ENCODE measurements at places on chromosomes 5 and 9. TPM values are rescaled to one million over a fixed set of nuclear protein-coding genes. Genes with fewer than 3 reads are reported as not detected.

- no peak for DNase-seq
These were observed 359.4 kb downstream of the ENC1 start for GRCh38 chr5:74281166-74281565.

DNA sequence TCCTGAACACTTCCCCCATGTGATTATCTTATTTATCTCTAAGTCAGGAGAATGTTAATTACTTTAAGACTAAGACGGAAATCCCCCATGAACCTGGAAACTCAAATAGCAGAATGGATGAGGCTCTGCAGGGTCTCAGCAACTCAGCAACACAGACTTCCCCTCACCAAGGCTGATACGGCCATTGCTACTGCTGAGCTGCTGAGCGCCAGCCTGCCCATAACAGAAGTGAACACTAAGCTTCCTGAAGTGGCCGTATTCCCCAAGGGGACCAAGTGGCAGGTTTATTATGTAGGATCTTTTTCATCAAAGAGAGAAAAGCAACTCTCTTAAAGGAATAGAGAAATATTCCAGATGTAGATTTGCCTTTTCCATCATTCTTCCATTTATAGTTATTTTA, 311.1 kb downstream of the RFX3 start:
- DNase-seq = no peak

GRCh38 chr5:1783216-1783554, 16.5 kb downstream of the MRPL36 start:
- DNase-seq = no peak

DNA sequence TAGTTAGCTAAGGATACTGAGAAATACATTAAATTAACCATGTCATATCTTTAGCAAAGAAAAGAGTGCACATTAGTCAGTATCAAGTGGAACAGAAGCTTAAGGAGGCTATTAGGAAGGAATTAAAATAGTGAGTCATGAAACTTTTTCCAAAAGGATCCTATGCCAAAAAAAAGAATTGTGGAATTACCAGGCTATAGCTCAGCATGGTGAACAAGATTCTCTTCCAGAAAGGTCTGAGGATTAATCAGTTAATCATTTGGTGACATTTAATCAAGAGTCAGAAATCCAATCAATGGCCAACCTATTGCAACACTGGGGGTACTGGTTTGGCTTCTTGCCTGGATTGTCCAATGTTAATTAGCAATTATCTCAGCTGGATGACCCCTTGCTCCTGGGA, 244.5 kb upstream of the NMUR2 start:
- no peak for DNase-seq

DNA sequence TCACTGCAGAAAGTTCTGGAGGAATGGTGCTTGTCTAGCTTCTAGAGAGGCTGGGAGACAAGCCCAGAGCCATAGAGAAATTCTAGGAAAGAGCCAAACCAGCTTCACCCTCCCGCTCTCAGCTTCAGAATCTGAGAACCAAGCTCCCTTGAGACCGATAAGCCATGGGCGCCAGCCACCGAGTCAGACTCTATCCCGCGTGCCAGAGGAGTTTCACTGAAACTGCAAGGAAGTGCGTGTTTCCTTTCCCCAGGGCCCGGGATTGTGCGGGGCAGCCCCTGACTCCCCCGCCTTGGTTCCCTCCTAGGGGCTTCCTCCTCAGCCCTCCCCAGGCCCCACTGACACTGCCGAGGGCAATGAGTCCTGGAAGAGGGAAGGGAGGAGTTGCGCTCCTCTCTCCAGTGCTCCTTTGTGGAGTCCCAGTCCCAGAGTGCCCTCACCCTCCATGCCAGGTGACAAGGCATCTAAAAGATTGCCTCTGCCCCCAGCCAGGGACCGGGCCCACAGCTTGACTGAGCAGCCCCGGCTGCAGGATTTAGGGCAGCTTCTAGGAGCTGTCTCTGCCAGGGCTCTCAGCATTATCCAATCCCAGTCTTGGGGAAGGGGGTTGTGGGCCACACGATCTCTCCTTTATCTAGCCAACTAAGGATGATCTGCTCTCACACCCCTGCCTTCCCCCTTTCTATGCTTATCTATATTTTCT, 18.4 kb upstream of the TCF7 start:
- no peak for DNase-seq

- no peak for DNase-seq
These were observed 14.0 kb downstream of the ACTBL2 start for GRCh38 chr5:57468481-57469163.

DNA sequence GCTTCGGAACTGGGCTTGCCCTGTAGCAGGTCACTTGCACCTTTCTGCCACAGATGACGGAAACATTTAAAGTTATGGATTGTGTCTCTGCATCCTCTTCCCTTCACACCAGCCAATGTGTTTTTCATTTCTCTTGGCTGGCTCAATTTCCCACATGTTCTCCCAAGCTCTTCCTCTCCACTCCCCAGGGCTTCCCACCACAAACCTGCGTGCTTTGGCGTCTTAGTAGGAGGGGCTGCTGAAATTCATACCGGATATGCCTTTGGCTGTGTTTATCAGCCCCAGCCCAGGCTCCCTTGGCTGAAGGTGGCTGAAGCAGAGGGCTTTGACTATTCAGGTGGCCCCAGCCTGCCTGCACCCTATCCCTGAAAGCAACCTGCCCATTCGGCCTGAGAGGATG, 32.1 kb downstream of the ADRB2 start:
- DNase-seq = no peak

GRCh38 chr9:33465596-33466564, 7.8 kb downstream of the NOL6 start:
- no peak for DNase-seq

DNA sequence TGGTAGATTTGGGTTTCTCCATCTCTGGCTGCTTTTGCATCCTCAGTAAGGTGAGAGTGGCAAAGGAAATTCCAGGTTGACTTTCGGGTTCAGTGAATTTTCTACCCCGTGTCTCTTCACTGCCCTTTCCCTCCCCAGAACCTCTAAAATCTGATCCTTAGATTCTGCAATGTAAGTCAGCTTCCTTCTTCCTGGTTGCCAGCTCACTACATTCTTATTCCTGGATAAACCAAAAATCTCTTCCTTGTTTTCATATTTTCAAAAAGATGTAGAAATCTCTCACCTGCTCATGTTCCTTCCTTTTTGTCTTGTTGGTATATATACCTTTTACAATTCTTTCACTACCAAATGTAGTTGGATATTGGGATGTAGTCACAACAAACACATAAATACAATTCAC, 145.8 kb downstream of the TMC1 start:
- DNase-seq = no peak

DNA sequence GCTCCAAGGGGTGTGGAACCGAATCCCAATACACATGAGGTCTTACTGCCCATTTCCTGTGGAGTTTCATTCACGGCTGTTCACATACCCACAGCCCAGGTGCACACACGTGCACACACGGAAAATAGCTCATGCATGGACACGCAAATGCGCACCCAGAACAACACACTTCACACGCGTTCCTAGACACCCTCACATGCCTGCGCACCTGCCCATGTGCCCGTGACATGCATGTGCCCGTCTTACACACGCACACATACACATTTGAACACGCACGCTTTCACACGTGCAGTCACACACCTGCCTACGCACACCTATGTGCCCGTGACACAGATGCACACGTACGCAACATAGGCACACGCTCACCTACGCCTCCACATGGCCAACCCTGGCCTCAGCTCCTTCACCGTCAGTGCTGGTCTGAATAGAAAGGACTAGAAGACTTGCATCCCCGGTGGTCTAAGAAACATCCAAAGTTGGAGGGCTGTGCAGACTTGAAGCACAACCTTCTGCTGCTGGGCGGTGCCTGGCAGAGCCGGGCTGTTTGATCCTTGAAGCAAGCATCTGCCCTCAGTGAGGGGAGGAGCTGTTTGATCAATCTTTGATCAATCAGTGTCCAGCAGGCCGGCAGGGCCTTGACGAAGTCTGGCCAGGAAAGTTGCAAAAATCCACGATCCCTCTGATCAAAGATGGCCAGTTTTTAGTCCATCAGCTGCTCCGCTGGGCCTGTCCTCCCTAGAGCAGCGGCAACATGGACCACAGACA, 164.7 kb downstream of the OLFM1 start:
- DNase-seq = no peak

GRCh38 chr5:40879163-40879942, 29.9 kb upstream of the C7 start:
- DNase-seq = peak; percentile 32

DNA sequence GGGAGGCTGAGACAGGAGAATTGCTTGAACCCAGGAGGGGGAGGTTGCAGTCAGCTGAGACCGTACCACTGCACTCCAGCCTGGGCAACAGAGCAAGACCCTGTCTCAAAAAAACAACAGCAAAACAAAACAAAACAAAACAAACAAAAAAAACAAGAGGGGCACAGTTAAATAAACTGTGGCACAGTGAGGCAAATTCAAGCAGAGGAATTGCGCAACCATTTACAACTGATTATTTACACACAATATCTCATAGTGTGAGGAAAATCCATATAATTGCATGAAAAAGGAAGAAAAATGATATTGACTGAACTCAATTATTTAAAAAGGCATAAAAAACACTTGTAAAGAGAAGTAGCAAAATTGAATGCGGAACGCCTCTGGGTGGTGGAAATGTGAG, 161.5 kb downstream of the CRB2 start:
- DNase-seq = no peak

- DNase-seq = no peak
These were observed 93.1 kb downstream of the GABBR2 start for GRCh38 chr9:98615633-98616032.

- DNase-seq = no peak
These were observed 3.6 kb downstream of the BRIX1 start for GRCh38 chr5:34919077-34919476.

DNA sequence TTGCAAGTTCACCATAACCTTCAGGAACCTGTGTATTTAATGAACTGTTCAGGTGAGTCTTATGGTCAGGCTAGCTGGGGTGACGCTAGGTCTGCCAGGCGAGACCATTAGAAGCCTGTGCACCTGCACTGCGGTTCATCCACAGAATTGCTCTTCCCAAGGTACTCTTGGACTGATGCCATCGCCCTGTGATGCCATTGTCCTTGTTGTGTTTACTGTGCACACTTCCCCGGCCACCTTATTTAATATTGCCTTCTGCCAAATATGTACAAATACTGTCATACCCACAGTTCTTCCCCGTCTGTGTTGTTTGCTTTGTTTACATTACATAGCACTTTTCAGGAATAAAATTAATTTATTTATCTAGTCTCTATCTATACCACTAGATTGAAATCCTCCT, 66.3 kb downstream of the RCL1 start:
- no peak for DNase-seq

GRCh38 chr5:68343421-68343826, 127.9 kb downstream of the PIK3R1 start:
- peak; percentile 38 for DNase-seq

DNA sequence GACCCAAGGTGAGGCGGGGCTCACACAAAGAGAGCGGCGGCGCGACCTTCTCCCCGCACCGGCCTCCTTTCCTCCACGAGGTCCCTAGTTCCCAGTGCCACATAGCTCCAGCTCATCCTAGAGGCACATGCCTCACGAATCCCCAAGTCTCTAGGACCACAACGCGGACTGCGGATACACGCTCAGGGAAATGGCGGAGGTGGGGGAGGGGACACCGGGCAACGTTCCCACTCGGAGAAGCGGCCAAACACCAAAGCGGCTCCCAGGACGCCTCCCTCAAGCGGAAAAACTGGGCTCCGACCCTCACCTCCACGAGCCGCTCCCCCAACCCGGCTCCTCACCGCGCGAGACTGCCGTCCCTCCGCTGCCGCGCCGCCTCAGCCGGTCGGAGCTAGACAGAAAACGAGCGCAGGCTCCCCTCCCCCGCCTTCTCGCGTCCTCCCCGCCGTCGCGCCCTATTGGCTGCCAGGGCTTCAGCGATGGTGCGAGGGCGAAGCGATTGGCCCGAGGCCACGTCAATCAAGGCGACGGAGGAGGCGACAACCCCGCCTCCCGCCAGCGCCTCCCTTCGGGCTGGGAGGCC, at the start of gene HNRNPK:
TSS of gene HNRNPK (minus strand) at position 404 of the 583 bp plus-strand sequence. CDS start 1,963 bp downstream, outside the sequence.
- DNase-seq = peak; percentile 95

- no peak for DNase-seq
These were observed 226.0 kb upstream of the DMAC1 start for GRCh38 chr9:8025551-8025950.

GRCh38 chr5:10125116-10125515, 124.6 kb downstream of the ATPSCKMT start:
- no peak for DNase-seq

- DNase-seq = no peak
These were observed 77.0 kb upstream of the TBC1D2 start for GRCh38 chr9:98332405-98332831.

DNA sequence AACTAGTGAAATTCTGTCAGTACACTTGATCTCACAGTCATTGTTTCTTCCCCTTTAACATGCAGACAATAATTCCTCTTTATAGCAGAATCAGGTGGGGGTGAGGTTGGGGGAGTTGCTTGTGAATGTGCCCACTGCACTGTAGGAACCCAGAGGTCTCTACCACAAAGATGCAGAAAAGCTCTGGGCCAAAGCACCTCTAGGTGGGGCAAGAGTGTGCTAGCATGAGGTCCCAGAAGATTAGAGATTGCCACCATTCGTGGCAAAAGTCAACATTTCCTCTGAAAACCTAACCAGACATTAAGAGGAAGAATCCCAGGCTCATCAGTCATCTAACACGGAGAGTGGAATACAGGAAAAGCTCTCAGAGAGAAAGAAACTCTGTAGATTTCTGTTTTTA, 74.5 kb downstream of the PTCD2 start:
- peak; percentile 17 for DNase-seq

DNA sequence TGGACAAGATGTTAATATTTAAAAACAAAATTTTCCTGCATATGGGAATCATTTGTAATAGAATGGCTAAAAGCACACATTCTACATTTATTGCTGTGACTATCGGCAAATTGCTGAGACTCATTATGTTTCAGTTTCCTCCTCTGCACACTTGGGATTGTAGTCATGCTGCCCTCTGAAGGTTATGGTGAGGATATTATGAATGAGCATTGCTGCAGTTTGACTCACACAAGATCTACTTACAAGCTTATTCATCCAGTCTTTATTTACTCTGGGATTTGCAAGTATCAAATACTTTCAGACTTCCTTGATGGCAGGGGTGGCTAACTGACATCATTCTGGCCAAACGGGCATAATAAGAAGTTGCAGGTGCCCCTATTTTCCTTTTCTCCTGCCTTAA, 9.5 kb upstream of the NFIL3 start:
- DNase-seq = peak; percentile 92

DNA sequence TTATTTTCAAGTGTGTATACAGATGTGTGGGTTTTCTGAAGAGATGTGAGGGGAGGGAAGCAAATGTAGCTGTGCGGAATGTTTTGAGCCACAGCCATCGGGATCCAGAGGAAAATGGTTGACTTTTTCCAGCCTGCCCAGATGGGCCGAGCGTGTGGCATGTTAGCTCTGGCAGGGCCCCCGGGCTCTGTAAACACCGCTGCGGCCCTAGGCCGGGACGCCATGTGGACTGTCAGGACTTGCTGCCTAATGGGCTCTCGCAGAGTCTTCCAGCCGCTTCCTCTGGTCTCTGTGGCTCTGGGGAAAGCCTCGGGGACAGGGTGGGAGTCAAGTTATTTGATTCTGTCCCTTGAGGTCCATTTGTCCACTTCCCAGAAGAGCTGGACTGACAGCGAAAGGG, 109.6 kb upstream of the PTCH1 start:
- no peak for DNase-seq

Gene FCN2
- not detected for total RNA-seq

Gene KCTD16
- total RNA-seq = 0.21 TPM

Gene CCL21
- not detected for total RNA-seq

Gene PPP3R2
- not detected for total RNA-seq

Gene PCDHA9
- total RNA-seq = not detected

Gene STRBP
- total RNA-seq = 11.5 TPM

Gene CBY3
- total RNA-seq = not detected

Gene C5
- total RNA-seq = 4.5 TPM

Gene GABRA6
- 0.14 TPM for total RNA-seq

Gene ABO
- total RNA-seq = not detected

Gene PCDHGA9
- total RNA-seq = 1.1 TPM

Gene PCDH12
- total RNA-seq = not detected

Gene RBM18
- 15.7 TPM for total RNA-seq

Measured in H4 (cell line).